Effector CD4-positive, alpha-beta T cell (primary cell): ENCODE measurements at places on chromosomes 3 and 15.

GRCh38 chr3:162842549-162843216 lies 1346.1 kb downstream of the OTOL1 start:
- no peak for DNase-seq

DNA sequence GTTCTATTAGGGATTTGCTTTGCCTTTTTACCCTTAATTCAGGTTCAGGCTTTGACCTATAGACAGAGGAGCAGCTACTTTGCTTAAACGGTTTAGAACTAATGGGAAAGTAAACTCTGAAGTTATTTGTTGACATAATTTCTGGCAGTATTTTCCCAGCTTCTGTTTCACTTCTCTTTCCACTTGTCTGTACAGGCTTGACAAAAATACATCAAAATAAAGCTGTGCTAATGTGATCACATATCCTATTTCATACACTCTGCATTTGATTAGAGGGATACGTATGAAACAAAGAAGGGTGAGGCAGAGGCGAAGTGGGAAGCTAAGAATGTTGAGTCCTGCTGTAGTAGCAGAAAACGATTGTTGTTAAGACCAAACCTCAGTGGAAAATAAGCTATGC lies 389.1 kb upstream of the RARB start:
- DNase-seq, result no peak

DNA sequence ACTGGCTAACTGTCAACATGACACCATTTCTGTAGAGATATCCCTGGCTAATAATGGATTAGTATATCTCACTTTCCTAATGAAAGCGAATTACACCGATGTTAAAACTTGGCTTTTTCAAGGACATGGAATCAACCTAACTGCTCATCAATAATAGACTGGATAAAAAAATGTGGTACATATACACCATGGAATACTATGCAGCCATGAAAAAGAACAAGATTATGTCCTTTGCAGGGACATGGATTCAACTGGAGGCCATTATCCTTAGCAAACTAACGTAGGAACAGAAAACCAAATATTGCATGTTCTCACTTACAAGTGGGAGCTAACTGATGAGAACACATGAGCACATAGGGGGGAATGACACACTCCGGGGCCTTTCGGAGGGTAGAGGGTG lies 62.6 kb downstream of the ZIC1 start:
- DNase-seq, result no peak

- DNase-seq, result no peak
These were observed 114.1 kb upstream of the LMCD1 start for GRCh38 chr3:8387571-8387970.

- no peak for DNase-seq
These were observed 30.9 kb downstream of the DPH3 start for GRCh38 chr3:16233806-16234205.

DNA sequence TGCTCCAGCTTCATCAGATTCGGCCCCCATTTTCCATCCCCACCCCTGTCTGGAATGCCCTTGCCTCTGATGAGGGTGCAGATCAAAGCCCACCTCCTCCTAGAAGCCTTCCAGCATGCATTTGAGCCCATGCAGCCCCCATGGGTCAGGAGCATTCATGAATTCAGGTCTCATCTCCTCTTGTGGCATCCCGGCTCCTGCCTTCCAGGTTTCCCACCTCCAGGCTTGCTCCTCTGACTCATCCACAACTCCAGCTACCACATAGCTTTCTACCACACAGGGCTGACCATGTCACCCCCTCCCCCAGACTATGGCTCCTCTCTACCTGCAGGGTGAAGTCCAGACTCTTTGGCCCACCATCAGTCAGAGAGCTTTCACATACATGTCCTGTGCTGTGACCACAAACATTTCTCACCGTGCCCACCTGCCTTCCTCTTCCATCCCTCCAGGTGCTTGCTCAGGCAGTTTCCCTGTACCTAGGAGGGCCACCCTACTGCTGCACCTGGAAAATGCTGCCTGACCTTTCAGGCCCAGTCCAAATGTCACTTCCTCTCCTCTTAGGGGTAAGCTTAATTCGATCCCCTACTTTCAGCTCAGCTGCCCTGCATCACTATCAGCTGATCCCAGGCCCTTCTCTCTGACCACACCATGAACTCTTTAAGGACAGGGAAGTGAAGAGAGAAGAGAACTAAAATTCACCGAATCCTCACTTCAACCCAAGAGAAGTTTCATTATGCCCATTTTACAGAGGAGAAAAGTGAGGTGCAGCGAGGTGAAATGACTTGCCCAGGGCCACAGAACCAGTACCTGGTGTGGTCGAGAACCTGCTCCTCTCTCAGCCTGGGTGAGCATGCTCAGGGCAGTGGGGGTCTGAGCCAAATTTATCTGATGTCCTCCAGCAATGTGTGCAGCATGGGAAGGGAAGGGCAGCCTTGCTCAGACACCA lies 13.7 kb upstream of the FGD5 start:
- DNase-seq, result no peak

GRCh38 chr3:8529181-8529637 lies 27.6 kb downstream of the LMCD1 start:
- no peak for DNase-seq

DNA sequence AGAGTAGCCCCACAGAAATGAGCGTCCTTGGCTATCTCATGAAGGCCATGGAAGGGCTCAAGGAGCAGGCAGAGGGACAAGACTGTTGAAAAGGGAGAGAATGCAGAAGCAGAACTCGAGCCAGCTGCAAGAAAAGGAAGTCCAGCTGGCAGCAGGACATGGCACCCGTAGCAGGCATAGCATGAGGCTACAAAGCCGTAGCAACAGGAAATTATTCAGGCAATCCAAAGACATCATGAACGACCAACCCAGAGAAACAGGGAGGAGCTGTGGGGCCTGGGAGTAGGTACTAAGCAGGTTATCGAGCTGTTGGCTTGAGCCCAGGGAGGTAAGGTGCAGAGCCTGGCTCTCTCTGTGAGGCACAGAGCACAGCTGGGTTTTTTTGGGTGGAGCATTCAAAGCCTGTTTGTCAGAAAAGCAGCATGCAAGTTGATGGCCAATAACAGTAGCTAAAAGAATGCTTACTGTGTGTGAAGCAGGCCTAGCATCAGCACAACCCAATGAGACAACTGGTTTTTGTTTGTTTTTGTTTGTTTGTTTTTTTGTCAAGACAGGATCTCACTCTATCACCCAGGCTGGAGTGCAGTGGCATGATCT lies 144.0 kb upstream of the SMAD3 start:
- DNase-seq, result no peak

DNA sequence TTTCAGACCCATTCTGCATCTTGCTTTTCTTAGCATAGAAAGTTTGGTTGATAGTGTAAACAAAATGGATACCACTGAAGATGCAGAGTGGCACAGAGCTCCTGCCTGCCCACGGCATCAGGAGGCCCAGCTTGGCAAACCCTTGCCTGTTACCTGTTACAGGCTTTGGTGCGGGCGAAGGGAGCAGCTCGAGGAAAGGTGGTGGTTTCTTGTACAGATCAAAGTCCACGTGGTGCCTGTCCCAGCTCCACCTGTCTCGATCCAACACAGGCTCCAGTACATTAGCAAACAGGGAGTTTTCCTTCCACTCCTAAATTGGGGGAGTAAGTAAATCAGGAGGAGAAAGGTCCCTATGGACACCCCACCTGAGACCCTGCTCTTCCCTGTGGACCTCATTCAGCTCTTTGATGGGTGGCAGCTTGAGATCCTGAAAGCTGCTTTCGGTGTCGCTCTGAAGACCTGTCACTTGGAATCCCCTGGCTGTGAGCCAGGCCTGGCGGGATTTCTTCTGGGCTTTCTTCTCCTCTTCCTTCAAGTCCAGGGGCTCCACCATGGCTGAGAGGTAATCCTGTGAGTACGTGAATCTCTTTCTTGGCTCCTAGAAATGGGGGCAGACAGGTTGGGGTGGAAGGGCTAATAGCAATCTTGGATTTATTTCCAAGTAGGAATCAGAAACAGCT lies 35.7 kb downstream of the ACAD9 start:
- DNase-seq, result no peak

DNA sequence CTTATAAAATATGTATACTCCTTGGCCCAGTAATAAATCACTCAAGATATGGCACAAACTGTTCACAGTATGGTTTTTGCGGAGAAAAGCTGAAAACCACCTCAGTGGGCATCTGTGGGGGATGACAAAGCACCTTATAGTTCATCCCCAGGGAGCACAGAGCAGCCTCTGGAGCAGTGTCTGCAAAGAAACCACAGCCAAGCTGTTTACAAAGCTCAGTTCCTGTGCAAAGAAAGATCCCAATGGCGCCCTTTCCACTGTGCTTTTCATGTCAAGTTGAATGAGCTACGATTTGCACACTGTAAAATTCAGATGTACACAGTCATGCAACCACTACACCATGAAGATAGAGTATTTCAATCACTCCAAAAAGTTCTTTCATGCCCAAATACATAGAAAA lies 2.5 kb upstream of the EFCC1 start:
- no peak for DNase-seq

- DNase-seq, result no peak
These were observed 193.9 kb downstream of the ADAMTS17 start for GRCh38 chr15:100147828-100148227.

DNA sequence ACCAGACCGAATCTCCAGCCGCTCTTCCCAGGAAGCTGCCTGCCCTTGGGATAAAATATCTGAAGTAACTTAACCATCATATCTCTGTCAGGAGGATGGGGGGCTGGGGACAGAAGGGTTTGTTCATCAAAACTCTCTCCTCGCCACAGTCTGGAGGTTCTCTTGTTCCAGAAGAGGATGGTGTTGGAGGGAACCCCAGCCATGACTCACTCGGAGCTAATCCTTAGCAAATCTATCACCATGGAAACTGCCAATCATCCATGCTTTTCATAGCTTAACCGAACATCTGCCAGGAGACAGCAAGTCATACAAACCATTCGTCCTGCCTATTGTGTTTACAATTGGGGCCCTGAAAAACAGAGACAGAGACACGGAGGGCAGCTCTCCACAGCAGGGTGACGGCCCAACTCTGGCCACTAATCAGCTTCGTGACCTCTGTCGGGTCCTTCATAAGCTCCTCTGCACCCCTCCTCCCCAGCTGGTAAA lies 73.8 kb upstream of the HEG1 start:
- DNase-seq, result no peak

DNA sequence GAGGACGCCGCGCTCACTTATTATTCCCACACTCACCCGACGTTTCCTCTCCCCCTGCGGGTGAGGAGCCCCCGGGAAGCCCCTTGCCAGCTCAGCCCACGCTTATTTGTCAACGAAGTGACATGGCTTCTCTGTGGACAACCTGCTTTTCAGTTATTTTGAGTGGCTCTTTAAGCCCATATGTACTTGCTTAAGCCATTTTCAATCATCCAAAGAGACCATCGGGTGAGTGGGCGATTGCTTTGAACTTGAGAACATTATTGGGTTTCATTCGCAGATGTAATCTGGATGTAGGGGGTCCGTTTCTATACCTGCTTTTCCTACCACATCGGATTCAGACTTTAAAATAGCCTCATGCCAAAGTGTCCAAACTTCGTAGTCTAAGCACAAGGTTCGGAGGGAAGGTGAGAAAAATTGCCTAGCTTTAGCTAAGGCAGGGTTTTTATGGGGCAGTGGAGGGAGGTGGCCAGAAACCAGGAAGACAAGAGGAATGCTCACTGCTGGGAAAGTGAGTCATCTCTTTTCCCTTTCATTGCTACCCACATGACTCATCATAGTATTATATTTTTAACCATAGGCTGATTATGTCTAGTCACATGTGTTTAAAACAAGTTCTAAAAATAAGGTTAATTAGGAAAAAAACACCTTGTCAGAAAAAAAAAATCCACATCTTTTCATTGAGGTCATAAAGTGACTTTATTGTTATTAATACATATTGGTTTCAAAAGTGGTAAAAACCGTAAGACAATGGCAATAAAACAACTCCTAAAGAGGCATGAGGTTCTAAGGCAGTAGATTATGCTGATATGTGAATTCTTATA lies 773.1 kb upstream of the NR2F2 start:
- DNase-seq, result no peak
